ENCODE measurements at places on chromosomes 5 and 9.

DNA sequence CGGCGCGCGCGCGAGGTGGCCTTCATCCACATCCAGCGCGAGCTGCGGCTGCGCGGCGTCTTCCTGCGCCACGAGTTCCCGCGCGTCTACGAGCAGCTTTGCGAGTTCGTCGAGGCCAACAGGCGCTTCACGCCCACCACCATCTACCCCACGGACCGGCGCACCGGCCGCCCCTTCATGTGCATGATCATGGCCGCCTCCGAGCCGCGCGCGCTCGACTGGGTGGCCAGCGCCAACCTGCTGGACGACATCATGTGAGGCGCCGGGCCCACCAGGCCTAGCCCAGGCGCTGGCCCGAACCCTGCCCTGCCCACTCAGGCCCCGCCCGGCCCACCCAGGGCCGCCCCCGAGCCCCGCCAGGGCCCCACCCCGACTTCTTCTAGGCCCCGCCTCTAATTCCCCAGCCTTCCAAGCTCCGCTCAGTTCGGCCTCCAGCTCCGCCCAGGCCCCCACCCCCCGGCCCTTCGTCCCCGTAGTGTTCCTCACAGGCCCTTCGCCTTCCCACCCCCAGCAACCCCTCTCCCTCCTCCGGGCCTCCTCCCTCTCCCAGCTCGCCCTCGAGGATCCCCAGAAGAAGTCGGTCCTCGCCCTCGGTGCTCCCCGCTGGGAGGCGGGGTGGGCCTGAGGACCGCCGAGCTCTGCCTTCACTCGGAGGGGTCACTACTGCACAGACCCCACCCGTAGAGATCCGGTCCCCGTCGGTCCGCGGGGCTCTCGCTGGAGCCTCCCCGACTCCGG is 2.0 kb upstream of the PHPT1 start:
- peak; percentile 69 for DNase-seq

GRCh38 chr9:71767776-71768321 is 464 bp downstream of the CEMIP2 start:
- DNase-seq: no peak

- DNase-seq: no peak
These were observed 51.2 kb downstream of the FCHO2 start for GRCh38 chr5:73007051-73007450.

GRCh38 chr9:95741631-95742030 is 133.9 kb upstream of the ERCC6L2 start:
- DNase-seq: no peak

- no peak for DNase-seq
These were observed 45.2 kb downstream of the HSD17B3 start for GRCh38 chr9:96256800-96257199.

- no peak for DNase-seq
These were observed 364.1 kb downstream of the DEPDC1B start for GRCh38 chr5:60335913-60336312.

DNA sequence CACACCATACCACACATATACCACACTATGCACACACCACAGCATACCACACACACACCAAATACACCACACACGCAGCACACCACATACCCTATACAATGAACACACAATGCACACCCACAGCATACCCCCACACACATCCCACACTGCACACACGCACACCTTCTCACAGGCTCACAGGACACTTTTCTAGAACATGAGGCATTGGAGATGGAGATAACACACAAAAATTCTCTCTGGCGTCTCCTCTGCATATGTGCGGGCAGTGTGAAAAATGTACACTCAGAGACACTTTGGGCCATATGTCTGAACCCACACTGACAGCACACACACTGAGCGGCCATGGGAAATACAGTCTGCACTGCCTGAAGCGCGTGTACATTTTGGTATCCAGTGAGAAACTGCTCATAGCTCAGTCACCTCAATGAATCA is 278.1 kb downstream of the GADD45G start:
- no peak for DNase-seq

Measured in hindlimb muscle (tissue), 1 donor.